NCI-H187 (cell line): ENCODE measurements at places on chromosomes 1 and 21.
A peak's percentile ranks its signal among the peaks of the same experiment; 100 is the strongest.

- DNase-seq: no peak
These were observed 41.0 kb upstream of the COL18A1 start for GRCh38 chr21:45363921-45364467.

DNA sequence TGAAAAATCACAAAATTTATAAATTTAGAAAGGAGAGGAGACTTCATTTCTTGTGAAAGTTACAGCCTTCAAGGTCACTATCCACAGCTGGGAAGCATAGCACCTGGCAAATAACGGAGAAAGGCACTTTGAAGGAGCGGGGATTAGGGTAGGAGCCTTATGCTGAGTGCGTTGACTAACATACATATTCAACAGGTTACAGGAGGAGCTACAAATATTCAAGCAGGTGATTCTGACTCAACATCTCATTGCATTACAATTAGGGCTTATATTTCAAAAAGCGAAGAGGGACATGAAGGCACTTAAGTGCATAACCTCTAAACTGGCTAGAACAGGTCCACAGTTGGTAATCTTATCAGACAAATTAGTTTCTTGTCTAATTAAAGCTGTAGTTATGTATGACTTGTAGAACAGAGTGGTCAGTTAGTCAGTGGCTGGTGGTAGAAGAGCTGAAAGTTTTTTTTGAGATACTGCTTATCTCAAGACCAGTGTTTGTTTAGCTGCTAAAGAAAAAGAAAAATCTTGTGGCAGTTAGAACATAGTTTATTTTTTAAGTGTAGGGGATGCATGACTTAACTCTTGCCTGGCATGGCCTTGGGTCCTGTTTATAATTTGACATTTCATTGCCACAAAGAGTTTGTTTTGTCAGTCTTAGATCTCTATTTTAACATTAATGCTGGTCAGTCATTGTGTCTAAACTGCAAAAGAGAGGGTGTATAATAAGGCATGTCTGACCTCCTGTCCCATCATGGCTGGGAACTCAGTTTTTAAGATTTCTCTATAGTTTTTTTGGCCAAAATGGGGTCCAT is 311.5 kb downstream of the DUSP10 start:
- no peak for DNase-seq

DNA sequence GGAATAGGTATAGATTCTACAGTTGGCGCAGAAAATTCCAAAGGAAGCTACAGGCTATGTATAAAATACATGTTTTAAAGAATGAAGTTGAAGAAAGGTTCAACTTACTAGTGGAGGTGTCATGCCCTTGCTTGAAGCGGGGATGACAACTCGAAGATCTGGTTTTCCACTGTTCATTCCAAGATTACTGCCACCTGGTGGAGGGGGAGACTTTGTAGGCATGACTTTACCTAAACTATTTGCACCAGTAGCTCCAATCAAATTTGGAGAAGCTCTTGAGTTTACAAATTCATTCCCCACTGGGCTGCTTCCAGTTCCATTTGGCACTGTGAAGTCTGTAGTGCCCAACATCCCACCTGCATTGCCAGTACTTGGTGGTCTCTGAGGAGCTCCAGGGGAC is 81.7 kb downstream of the AXDND1 start:
- DNase-seq: no peak

GRCh38 chr1:43858324-43858723 is 75.3 kb upstream of the ARTN start:
- peak; percentile 48 for DNase-seq

DNA sequence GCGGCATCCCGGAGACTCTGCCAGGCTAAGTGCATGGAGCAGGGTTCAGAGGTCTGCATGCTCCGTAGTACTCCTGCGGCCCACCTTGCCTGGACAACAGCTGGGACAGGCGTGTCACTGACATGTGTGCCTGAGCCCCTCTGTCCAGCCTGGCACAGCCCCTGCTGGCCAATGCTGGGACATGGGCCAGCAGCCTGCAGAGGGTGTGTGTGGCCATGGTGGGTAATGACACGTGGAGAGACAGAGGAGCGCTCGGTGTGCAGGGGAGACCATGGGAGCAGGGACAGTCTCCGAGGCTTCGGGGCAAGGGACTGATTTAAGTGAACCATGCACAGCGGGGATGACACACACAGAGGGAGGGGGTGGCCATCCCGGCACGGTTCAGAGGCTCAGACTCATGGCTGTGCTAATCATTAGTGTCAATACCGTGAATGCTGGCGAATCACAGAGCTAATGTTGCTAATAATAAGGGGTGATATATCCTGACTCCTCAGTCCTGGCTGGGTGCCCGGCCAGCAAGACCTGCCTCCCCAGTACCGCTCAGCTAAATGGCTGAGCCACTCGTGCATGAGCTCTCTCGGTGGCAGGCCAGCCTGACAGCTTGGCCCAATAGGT is 41.5 kb downstream of the IGSF21 start:
- no peak for DNase-seq

DNA sequence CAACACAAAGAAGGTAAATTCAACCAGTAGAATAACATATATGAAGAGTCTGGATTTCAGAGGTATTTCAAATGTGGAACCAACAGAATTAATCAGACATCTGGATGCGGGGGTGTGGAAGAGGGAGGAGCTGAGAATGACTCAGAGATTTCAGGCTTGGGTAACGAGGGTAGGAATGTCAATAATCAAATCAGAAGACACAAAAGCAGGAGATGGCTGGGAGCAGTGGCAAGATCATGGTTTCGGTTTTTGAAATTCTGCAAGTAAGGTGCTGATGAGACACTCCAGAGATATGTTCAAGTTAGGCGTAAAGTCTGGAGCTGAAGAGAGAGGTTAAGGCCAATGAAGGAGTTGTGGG is 64.0 kb downstream of the PLPPR5 start:
- no peak for DNase-seq

DNA sequence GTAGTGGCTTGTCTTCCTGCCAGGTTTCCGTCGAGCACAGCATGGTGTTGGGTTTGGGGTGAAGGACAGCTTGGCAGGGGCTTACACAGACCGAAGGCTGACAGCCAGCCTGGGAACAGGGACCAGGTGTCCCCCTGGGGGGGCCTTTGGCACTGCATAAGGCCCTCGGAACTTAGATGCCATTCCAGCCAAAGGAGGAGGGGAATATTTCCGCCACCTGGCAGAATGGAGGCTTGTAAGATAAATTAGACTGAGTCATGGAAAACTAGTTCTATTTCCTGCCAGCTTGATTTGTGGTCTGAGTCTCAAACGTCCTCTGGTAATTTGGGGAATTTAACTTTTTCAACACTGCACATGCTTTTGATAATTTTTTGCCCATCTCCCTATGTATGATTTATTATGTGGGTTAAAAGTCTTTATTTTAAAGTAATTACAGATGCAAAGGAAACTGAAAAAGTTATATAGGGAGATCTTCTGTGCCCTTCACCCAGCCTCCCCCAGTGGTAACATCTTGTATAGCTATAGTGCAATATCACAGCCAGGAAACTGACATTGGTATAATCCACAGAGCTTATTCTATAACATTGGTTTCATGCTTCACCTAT is 11.5 kb upstream of the TMEM51 start:
- no peak for DNase-seq

GRCh38 chr1:216700779-216701178 is 22.4 kb downstream of the ESRRG start:
- no peak for DNase-seq

- no peak for DNase-seq
These were observed 3.0 kb downstream of the BACH1 start for GRCh38 chr21:29301691-29302090.

- no peak for DNase-seq
These were observed 661.1 kb downstream of the NPHP4 start for GRCh38 chr1:5331101-5331500.

DNA sequence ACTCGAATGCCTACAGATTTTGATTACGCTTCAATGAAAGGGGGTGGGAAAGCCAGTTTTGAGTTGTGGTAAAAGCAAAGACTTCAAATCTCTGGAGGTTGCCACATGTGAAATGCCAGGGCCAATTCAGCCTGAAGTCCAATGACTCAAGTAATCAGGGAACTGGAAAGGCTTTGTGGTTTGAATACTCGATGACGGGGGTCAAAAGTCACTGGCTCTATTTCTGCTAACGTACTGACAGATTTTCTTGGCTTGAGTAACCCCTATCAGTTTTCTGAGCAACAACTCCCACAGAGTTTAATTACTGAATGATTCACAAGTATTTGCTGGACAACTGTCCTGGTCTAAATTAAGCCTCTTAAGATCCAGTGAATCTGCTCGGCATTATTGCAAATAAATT is 152.2 kb downstream of the SIPA1L2 start:
- DNase-seq: no peak

DNA sequence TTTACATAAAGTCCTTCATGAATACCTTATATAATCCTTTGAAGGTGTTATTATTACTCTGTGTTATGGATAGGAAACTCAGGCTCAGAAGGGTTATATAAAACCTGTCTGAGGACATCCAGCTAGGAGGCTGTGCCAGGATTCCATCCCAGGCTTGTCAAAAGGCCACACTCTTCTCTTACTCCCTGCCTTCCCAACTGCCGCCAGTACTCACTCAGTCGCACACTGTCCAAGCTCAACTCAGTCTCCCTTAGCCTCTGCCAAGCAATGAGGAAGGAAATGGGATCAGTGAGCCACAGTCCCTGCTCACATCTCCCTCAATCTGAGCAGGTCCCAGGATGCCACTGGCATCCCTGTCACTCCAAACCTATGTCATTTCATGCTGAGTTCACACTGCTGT is 94.4 kb downstream of the NAV1 start:
- no peak for DNase-seq

DNA sequence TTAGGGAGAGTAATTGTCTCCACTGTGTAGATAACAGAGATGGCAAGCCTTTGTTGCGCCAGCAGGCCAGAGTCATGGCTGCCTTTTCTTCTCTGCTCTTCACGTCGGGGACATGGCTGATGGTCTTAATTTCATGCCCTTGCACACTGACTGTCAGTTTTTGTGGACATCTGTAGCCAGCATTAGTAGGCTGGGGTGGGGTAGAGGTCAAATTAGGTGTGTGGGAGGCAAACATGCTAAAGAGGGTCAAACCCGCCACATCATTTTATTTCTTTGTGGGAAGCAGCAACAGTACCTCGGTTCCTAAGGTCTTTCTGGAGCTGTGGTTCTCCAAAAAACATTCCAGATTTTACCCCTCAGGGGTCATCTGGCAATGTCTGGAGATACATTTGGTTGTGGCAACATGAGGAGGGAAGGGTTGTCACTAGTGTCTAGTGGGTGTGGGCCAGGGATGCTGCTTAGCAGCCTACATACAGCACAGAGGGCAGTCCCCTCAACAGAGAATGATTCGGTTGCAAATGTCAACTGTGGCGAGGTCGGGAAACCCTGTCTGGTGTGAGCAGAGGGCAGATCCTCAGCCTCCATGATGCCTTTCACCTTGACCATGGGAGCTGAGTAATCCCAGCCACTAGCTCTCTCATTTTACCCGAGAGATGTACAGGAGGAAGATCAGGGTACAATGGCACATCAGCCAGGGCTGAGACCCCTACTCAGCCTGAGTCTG is 14.7 kb downstream of the RUNX1 start:
- no peak for DNase-seq

DNA sequence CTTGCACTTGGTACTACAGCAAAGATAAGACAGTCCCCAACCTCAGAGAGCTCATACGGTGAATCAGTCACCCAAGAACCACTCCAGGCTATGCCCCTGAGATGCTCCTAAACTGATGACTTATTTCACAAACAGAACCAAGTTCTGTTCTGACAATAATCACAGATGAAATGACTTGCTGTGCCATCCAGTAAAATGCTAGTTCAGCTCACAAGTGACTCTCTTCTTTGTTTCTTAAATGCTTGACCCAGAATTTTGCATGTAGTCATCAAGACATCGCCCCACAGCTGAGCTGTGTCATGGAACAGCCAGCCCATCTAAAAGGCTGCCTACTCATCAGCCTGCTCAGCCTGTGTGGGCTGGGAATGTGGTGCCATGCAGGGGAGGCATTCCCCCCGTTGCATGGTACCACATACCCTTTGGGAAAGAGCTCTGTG is 6.1 kb upstream of the SLC19A2 start:
- no peak for DNase-seq

- no peak for DNase-seq
These were observed 5.4 kb upstream of the SLAMF8 start for GRCh38 chr1:159821171-159821867.

DNA sequence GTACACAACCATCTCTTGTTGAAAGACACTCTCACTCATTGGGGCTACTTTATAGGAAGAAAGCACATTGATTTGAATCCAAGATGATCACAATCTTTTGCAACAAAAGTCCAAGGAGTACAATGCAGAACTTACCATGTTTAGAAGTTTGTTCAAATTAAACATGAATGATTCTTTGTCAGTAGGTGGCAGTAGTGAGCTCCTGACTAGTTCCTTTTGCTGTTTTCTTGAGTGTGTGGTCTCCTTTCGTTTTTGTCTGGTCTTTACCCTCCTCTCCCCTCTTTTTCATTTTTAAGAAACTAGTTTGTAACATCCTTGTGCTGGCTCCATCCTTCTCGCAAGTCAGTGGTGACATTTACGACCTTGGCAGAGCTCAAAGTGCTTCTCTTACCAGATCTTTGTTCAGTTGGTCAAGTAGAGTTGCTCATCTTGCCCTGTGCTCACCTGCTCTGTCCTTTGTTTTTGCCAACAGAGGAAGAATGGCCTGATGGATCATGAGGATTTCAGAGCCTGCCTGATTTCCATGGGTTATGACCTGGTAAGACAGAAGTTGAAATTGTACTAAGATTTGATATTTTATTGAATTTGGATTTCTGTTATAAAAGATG is 35.7 kb upstream of the MTR start:
- DNase-seq: no peak

GRCh38 chr1:156276532-156276931 is 6.1 kb downstream of the SMG5 start:
- DNase-seq: no peak

DNA sequence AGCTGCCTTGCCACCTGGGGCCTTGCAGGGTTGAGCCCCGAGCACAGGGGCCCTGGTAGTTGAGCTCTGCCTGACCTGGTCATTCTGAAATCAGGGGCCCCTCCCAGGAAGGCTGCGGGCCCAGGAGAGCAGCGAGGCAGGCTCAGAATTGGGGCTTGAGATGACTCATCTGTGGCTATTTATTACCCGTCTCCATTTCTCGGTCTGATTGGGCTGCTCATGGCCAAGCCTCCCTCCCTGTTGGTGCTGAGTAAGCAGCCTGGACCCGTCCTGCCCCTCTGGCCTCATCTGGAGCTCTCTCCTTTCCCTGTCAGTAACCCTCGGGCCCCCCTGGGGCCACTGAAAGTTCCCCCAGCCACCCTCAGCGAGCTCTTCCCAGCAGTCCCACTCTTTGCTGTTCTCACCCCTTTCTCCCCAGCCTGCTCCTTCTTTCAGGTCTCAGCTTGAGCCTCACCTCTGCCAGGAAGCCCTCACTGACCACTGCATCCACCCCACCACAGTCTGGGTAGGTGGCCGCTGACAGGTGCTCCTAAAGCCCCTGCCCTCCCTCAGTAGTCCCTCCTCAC is 11.0 kb upstream of the TNFRSF8 start:
- no peak for DNase-seq

GRCh38 chr1:47934243-47934805 is 62.9 kb downstream of the TRABD2B start:
- no peak for DNase-seq

DNA sequence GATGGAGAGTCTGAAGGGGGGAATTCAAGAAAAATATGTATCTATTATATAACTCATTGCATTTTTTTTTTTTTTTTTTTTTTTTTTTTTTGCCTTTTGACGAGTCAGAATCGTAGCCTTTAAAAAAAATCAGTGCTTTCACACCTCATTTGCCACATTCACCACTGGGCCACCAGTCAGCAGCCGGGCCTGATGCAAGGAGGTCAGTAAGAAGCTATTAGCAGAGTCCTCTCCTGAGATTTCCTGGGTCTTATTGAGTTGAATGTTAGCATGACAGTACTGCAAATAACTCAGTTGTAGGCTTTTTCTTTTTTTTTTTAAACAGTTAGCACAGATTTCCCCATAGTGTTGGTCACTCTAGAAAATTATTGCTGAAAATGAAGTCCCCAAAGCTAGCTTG is 139.8 kb downstream of the SPATA17 start:
- DNase-seq: no peak
